EH (cell line): ENCODE measurements at places on chromosomes 2 and 18.

GRCh38 chr18:68500556-68500955 is 214.4 kb downstream of the TMX3 start:
- DNase-seq, result no peak

- DNase-seq, result no peak
These were observed 494 bp upstream of the ROCK1 start for GRCh38 chr18:21112140-21112473.

DNA sequence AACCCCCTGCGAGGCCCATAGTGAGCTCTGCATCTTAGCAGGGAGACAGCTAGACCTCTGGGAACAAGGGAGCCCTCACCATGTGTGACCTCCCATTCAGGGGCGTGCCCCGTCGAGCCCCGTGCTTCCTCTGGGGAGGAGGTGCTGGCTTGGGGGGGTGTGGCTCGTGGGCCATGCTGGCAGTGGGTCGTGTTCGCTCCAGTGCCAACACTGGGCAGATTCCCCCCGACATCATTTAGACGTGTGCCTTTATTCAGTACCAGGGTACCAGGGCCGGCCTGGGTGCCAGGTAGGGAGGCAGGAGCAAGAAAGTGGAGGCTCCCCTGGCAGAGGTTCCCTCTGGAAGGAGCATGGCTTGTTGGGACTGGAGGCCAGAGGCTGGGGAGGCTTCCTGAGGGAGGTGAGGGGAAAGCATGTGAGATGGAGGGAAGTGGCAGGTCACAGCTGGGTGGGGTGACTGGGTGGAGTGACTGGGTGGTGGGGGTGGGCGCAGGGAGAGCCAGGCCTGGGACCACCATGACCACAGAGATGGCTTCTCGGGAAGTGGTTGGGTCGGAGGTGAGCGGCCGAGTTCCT is 15.2 kb downstream of the GPC1 start:
- DNase-seq, result no peak

- no peak for DNase-seq
These were observed 110.4 kb upstream of the VRK2 start for GRCh38 chr2:57936216-57936615.

DNA sequence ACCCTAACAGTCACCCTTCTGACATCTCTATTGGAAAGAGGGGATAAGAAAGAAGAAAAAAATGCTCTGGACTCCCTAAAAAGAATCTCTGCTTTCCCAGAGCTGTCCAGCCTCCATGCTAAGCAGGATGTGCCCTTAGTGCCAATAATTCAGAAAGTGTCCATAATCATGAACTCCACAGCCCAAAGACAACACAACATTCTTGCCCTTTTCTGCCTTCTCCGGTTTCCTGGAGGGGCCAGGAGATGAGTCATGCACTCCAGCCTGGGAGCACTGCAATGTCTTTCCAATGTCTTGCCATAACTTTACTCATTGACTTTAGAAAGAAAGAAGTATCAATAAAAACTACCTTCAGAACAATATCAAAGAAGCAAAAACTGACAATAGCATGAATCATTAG is 44.0 kb downstream of the KLF7 start:
- DNase-seq, result peak; percentile 93

DNA sequence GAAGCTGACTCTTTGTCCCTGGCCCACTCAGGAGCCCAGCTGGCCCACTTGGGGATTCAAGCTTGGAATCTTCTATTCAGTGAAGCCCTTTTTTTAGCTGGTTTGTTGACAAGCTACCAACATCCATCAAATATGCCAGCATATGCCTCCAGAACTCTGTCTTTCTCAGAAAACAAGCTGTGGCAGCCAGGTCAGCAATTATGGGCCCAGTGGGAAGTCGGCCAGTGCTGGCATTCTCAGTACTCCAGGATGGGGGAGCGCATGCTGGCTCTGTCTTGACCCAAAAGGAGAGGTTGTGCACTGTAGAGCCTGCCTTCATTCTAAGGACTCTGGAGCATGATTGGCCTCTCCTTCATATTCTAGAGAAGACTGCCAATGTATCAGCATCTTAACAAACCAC is 401.5 kb downstream of the CNTNAP5 start:
- no peak for DNase-seq

GRCh38 chr2:217452928-217453327 is 549.9 kb downstream of the TNS1 start:
- no peak for DNase-seq

- DNase-seq, result peak; percentile 70
These were observed at the start of gene CDCA7 for GRCh38 chr2:173354582-173355131. CDCA7 (plus strand) TSS chr2:173354872; CDS start chr2:173354964, 92 bp downstream.

- no peak for DNase-seq
These were observed 145.1 kb upstream of the RMP24 start for GRCh38 chr18:35827275-35827902.

GRCh38 chr2:203396667-203397066 is 68.5 kb downstream of the ABI2 start:
- DNase-seq, result no peak

- DNase-seq, result no peak
These were observed 274.8 kb downstream of the SP3 start for GRCh38 chr2:173690349-173690748.

DNA sequence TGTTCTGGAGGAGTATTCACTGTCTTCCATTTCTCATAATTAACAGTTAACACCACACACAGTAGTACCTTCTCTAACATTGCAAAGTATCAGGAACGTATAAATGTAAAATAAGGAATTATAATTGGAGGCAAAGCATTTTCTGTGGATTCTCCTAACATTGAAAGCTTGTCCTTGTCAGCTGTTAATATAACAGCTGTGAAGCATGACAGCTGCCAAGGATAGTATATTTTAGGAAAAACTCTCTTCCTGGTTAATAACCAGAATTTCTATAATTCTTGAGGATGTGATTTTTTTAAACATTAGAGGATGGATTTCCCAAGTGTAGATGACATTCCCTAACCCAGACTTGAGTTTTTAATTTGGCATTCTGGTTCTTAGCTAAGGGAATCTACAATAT is 110.3 kb downstream of the EPC2 start:
- no peak for DNase-seq
